ENCODE measurements at places on chromosomes 11 and 22.

DNA sequence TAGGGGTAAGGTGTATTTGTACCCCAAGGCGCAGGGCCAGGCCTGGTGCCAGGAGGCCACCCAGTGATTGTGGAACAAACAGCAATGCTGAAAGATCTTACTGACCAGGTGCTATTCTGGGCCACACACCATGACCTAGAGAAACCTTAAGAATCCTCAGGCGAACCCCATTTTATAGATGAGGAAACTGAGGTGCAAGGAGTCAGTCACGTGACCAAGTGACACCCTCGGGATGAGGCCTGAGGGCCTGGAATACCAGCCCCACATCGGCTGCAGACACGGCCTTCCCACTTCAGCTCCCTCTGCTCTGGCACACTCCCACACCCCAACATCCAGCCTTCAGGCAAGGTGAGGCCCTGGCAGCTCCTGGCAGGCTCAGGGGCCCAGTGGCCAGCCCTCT is 13.1 kb downstream of the CABP7 start:
- no peak for DNase-seq

GRCh38 chr11:16572945-16573344 is 165.5 kb upstream of the C11orf58 start:
- DNase-seq = no peak

DNA sequence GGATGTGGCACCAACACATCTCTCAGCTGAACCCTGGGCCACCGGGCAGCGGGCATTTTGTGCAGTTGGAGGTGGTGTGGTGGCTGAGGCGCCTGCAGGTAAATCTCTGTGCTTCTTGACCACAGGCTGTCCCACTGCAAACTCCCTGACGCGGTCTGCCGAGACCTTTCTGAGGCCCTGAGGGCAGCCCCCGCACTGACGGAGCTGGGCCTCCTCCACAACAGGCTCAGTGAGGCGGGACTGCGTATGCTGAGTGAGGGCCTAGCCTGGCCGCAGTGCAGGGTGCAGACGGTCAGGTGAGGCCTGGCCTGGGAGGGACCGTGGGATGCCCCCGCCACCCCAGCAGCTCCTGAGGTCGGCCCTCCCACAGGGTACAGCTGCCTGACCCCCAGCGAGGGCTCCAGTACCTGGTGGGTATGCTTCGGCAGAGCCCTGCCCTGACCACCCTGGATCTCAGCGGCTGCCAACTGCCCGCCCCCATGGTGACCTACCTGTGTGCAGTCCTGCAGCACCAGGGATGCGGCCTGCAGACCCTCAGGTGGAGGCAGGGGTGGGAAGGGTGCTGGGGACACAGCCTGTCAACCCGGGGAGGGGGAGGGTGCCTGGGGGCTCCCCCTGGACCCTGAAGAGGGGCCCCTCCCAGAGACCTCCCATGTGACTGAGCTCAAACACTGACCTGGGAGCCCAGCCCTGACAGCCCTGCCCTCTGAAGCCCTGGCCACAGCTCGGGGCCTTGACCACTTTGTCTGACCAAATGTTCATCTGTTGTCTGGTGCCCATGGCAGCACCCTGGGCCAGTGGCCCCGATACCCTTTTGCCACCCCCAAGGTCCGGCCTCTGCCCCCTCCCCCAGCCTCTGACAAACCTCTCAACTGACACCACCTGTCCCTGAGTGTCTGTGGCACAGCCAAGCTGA is 4.6 kb upstream of the PGGHG start:
- no peak for DNase-seq

- DNase-seq = no peak
These were observed 110.2 kb upstream of the NAV2 start for GRCh38 chr11:19602406-19602805.

- peak; percentile 82 for DNase-seq
These were observed 34.4 kb upstream of the SMTN start for GRCh38 chr22:31046539-31047226.

- DNase-seq = no peak
These were observed 213.9 kb upstream of the NARS2 start for GRCh38 chr11:78788533-78788932.

GRCh38 chr22:20218987-20219386 is 49.1 kb downstream of the RTN4R start:
- DNase-seq = no peak

GRCh38 chr22:36701965-36702621 is 1.5 kb downstream of the CACNG2 start:
- no peak for DNase-seq

- no peak for DNase-seq
These were observed 1.6 kb upstream of the ADAMTS8 start for GRCh38 chr11:130429983-130430382.

GRCh38 chr11:17400048-17400775 is 11.8 kb upstream of the KCNJ11 start:
- no peak for DNase-seq

DNA sequence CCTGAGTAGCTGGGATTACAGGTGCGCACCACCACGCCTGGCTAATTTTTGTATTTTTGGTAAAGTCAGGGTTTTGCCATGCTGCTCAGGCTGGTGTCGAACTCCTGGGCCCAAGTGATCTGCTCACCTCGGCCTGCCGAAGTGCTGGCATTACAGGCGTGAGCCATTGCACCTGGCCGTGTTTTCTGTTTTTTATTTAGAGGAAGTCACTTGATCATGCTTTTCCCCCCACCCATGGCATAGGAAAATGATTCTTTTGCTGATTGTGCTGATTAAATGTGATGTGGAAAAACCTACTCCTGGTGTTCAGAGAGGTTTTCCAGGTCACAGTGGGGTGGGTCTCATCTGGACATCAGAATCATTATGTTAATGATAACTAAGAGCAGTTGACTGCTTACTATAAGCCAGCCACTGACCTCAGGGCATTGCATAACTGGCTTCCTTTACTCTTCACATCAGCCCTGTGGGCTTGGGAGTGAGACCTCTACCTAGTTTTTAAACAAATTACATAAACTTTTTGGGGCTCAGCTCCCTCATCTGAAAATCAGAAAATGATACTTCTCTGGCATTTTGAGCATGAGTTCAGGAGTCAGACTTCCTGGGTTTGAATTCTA is 71.0 kb downstream of the PTPRJ start:
- no peak for DNase-seq

- peak; percentile 98 for DNase-seq
These were observed 694.7 kb downstream of the NTM start for GRCh38 chr11:132064987-132065620.

DNA sequence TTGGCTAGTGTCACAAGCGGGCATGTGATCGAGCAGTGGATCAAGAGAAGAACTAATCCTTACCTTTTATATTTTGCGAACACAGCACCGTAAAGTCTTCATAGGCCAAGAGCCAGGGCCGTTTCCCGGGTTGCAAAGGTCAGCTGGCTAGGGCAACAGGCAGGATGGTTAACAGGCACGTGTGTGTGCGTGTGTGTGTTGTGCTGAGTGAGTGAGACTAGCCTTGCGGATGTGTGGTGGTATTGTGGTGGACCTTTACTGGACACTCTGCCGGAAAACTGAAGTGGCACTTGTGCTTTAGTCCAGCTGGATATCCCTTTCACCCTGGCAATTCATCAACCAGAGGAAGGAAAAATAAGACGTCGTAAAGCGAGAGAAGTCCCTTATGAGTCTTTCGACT is 176.7 kb downstream of the BCR start:
- no peak for DNase-seq

Data from fibroblast of pulmonary artery (primary cell).